ENCODE measurements at places on chromosomes 2 and 18.
A peak's percentile ranks its signal among the peaks of the same experiment; 100 is the strongest.

DNA sequence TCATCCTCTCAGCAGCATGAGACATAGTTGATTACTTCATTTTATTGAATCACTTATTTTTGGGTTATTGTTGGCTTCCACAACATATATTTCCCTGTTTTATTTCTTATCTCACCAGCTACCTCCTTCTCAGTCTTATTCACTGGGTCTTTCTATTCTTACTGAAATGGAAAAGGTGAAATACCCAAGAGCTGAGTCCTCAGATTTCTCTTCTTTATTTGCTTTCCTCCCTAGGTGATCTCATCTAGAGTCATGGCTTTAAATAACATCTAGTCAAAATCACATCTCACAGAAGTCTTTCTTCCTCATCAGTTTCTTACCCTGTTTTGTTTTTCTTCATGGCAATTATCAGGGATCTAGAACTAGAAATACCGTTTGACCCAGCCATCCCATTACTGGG is 105.0 kb upstream of the RBBP8 start:
- DNase-seq, result no peak

GRCh38 chr2:191189112-191189635 is 38.4 kb upstream of the STAT4 start:
- no peak for DNase-seq

- no peak for DNase-seq
Observed at GRCh38 chr2:83851066-83851465, 608.0 kb downstream of the SUCLG1 start.

GRCh38 chr2:218043100-218043499 is 26.0 kb upstream of the RUFY4 start:
- no peak for DNase-seq

GRCh38 chr2:150601280-150602038 is 114.0 kb upstream of the RND3 start:
- no peak for DNase-seq

DNA sequence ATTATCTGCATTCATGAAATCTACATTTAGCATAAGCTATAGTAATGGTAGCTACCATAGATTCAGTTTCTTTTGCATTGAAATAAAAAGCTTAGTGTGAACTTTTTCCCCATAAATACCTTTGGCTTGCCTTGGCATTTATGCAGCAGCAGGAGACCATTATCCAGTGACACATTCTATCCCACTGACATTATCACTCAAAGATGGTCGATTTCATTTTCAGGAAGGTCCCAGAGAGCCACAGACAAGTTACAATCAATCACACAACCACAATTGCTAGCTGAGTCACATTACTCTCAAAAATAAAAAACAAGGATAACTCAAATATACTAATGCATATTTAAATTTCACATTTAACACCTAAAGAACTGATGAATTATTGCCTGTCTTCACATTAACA is 512.7 kb upstream of the CDH2 start:
- no peak for DNase-seq

DNA sequence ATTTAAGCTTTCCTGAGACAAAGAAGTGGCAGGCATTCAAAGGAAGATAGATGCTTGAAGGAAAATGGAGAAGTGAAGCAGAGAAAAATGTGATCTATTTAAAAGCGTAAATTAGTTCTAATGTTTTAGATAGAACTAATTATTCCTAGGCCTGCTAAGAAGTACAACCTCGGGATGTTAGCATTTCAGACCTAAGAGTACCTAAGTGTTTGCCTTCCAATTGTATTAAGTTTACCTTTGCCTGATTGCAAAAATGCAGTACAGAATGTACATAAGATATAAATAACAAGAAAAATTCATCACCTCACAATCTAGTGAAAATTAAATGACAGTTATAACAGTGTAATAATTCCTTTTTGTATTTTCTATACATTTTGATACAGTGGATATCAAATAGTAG is 71.1 kb upstream of the HNMT start:
- no peak for DNase-seq

- no peak for DNase-seq
Observed at GRCh38 chr2:99101697-99102096, 39.8 kb upstream of the C2orf15 start.

GRCh38 chr2:240217431-240218301 is 77.2 kb upstream of the OTOS start:
- DNase-seq, result peak; percentile 44

All from WTC11 (cell line).